ENCODE measurements at places on chromosomes 16 and 17.

- DNase-seq: no peak
These were observed 27.1 kb upstream of the ANKFN1 start for GRCh38 chr17:56125830-56126819.

DNA sequence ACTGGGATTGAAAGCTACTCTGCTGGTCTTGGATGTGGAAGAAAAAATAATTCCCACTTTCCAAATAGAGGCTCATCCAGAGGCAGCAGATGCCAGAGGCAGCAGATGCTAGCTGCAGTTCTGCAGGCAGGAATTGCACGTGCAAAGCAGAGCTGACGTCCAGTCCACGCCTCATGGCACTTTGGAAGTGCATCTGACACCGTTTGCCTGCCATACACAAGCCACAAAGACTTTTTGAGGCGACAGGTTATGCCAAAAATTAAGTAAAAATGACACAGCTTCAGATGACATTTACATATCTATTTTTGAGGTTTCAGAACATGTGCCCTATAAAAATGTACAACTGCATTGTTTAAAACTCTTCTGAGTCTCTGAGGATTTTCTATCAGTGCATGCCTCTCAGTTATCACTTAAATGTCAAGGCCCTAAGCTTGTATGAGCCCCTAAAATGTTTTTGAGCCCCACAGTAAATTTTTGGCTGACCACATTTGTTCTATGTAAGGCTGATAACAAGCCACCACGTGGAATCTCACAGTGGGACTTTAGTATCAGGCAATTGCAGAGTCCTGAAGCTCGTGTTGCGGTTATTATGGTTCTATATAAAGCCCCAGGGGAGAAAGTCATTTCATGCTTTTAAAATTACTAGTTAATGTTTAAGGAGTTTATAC lies 239.2 kb downstream of the PRKCA start:
- no peak for DNase-seq

GRCh38 chr17:34658811-34659560 lies 79.6 kb downstream of the TMEM132E start:
- DNase-seq: no peak

DNA sequence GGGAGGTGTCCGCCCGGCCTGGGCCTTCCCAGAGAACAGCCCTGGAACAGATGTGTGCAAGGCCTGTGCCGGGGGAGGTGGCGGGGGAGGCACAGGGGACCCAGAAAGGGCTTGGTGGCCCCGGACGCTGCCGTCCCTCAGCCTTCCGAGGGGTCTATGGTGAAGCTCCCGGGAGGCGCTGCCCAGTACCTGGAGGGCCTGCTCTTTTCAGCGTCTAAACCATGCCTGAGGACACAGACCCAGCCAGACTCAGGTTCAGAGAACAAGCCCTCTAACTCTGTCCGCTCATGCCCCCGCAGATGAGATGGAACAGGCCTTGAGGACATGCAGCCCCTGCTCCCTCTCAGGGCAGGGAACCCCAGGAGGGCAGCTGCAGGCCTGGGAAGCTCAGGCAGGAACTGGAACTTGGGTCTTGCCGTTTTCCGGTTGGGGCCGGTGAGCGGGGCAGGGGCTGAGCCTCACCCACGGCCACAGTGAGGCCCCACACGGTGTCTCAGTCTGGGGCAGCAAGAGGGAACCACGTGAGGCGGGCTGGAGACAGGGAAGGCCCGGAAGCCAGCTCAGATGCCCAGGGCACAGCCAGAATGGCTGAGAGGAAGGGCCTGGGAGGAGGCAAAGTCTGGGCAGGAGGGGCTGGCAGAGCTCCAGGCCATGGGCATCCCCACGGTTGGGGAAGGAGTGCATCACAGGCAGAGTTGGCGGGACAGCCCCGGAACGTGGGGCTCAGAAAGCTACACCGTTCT lies 12.5 kb downstream of the SLC16A3 start:
- DNase-seq: no peak

DNA sequence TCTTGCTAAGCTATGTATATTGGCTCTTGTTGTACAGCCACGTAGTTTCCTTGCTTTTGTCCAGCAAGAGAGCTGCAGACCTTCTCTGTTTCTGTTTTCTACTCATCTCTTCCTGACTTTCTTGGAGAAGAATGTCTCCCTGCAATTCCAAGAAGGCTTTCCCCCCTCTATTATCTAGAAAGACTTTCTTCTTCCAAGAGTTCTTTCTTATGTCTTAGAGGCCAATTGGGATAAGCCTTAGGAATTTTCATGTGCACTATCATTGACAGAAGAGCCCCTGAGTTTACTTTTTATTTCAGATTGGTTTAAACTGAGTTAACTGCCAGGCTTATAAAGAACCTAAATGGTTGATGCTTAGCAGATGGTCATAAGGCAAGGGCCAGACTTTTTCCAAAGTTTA lies 9.0 kb downstream of the CAPNS2 start:
- no peak for DNase-seq

DNA sequence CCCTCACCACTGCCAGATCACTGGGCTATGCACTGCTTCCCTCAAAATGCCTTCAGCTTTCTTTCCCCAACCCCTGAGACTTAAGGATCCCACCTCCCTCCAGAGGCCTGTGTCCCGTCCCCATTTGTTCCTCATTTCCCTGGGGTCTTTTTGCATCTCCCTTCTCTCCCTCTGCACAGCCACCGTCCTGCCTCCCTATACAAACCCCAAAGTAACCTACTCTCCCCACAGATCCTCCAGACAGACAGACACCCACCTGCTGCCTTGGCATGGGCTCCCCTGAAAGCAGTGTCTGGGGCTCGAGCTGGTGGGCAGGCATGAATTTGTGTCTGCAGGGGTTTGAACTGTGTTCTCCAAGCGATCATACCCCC lies 69.4 kb upstream of the TNRC6C start:
- DNase-seq: no peak

DNA sequence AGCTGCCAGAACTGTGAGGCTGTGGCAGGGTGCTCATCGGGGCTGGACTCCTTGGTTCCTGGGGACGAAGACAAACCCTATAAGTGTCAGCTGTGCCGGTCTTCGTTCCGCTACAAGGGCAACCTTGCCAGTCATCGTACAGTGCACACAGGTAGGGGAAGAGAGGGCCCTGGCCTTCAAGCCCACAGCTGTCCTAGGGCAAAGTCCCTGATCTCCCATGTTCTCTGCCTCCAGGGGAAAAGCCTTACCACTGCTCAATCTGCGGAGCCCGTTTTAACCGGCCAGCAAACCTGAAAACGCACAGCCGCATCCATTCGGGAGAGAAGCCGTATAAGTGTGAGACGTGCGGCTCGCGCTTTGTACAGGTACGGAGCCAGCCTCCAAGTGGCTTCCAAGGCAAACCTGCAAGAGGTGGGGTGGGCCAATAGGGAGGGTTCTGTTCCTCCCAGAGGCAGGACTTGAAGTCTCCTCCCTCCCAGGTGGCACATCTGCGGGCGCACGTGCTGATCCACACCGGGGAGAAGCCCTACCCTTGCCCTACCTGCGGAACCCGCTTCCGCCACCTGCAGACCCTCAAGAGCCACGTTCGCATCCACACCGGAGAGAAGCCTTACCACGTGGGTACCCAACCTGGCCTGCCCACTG lies 3.7 kb downstream of the BCL6B start:
- DNase-seq: no peak

DNA sequence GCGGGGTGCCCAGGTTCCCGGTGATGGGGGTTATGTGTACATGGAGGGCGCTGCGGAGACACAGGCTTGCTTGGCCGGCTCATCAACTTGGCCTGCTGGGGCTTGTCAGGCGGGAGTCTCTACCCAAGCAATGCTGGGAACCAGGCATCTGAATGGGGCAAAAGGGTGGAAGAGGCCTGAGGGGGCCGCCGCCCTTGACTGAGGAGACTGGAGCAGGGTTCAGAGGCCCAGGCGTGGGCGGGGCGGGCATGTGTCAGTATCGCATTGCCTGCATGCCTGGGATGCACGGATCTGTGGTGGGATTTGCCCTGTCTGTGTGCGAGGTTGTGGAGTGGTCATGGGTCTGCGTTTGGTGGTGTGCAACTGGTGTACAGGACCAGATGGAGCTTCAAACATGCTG lies 21.1 kb downstream of the ARHGAP23 start:
- no peak for DNase-seq

GRCh38 chr16:66926961-66927436 lies 1.7 kb upstream of the RRAD start:
- DNase-seq: no peak

DNA sequence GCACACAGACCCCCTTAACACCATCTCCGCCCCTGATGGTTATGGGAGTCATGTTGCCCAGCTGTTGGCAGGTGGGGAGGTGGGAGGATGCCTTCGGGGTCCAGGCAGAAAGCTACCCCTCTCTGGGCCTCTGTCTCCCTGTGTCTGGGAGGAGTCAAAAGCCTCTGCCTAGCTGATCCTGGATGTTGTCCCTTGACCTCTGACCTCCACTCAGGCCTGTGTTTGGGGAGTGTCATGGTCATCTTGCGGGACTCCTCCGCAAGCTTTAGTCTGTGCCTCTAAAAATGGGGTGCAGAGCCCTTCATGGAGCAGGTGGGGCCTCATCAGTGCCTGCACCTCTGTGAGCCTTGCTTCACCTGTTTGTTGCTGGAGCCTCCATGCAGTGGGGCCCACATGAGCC lies 3.8 kb downstream of the LLGL1 start:
- DNase-seq: no peak

DNA sequence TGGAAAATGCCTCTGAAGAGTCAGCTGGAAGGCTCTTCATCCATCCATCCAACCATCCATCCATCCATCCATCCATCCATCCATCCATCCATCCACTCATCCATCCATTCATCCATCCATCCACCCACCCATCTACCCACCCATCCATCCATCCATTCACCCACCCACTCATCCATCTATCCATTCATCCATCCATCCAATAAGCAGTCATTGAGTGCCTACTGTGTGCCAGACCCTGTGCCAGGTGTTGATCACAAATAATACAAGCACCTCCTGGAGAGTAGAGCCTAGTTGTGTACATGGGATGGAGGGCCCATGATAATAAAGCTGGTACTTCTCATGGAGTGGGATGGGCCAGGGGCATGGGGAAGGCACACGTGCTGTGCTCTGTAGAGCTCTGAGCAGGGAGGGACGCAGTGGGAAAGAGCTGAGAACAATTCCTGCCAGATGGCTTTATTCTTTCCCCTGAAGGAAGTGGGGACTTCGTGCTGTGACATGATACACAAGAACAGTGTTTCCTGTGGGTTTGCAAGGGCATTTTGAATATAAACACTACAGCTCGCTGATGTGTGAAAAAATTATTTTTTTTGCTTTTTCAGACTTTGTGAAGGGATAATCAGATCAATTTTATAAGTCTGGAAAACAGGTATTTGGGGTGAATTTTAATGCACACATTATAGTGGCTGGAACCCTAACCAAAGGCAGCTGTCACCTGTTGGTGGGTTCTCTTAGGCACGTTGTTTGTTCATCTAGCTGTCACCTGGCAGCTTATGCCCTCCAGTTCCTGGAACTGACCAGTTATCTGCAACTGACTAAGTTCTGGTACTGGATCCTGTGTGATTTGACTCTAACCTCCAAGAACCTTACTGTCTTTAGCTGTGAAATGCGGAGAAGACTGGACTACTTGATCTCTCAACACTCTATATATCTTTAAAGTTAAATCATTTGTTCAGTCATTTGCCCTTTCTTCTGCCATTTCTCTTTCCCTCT lies 61.3 kb downstream of the PRKCB start:
- no peak for DNase-seq

DNA sequence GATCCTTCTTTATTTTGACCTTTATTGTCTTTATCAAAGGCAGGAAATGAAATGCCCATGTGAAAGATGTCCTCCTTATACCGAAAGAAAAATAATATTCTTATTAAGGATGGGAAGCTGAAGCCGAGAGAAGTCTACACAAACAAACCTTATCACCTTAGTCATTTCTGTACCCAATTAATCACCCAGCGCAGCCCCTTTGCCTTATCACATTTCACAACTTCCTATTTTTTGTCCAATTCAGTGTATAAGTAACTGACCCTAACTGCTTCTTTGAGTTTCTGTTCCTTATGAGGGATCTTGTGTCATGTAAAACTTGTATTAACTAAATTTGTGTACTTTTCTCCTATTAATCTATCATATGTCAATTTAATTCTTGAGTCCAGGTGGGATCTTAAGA lies 16.4 kb upstream of the CCL23 start:
- no peak for DNase-seq

- no peak for DNase-seq
These were observed 33.9 kb upstream of the SEC14L1 start for GRCh38 chr17:77106874-77107358.

- DNase-seq: no peak
These were observed 34.7 kb downstream of the YPEL2 start for GRCh38 chr17:59366040-59366757.

DNA sequence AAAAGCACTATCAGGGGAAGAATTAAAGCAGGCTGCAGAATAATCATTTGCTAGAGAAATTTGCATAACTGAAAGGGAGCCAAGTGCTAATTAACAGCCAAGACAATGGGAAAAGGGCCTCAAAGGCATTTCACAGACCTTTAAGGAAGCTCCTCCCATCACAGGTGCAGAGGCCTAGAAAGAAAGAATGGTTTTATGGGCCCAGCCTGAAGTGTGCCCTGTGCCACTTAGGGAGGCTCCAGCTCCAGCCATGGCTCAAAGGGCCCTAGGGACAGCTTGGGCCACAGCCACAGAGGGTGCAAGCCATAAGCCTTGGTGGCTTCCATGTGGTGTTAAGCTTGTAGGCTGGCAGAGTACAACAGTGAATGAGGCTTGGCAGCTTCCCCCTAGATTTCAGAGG lies 50.1 kb downstream of the RNF112 start:
- no peak for DNase-seq

DNA sequence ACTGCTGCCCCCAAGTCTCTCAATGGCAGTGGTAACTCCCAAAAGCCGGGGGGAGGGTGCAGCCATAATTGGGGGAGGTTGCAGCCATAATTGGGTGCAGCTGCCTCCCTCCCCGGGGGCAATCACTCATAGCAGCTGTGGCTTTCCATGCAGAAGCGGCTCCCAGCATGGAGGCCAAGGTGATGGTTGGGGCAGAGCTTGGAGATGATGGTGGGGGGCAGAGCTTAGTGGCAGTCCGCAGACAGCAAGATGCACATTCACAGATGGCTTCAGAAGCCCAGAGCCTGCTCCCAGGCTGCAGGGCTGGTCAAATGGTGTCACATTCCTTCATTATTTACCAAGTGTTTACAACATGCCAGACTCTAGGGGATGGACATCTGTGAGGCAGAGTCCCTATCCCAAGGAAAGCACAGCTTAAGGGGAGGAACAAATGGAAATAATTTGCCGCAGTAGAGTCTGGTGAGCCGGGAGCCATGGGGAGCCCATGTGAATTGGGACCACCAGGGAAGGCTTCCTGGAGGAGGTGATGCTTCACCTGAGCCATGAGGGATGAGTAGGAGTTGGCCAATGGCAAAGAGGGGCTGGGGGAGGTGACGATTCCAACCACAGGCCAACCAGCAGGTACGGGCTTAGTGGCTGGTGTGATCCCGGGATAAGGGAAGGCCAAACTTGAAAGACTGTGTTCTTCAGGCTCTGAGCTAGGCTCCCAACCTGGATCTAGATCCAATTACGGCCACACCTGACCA lies 8.1 kb downstream of the DOC2B start:
- no peak for DNase-seq

DNA sequence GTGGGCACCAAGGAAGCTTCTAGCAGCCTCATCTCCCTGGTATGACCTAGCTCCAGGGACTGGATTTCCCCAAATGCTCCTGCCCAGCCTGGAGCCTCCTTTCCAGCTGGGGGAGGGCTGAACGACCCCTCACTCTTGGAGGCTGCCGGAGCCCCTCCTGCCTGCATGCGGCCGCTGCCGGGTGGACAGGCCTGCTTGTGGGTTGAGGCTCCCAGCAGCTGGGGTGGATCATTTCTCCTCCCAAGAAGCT lies 213.6 kb downstream of the SEC14L1 start:
- no peak for DNase-seq

GRCh38 chr17:78126895-78127238 lies 1.7 kb downstream of the TMC6 start:
- no peak for DNase-seq

- no peak for DNase-seq
These were observed 81.4 kb downstream of the MRM1 start for GRCh38 chr17:36682773-36683172.

Measured in stimulated activated CD8-positive, alpha-beta memory T cell treated with anti-CD3 and anti-CD28 coated beads, Interleukin-15, amount 100 ng/mL, for 1 hour (primary cell).